Stimulated activated CD4-positive, alpha-beta T cell treated with anti-CD3 and anti-CD28 coated beads, Interleukin-15, amount 100 ng/mL, for 48 hours (primary cell): ENCODE measurements at places on chromosomes 5 and 9.

DNA sequence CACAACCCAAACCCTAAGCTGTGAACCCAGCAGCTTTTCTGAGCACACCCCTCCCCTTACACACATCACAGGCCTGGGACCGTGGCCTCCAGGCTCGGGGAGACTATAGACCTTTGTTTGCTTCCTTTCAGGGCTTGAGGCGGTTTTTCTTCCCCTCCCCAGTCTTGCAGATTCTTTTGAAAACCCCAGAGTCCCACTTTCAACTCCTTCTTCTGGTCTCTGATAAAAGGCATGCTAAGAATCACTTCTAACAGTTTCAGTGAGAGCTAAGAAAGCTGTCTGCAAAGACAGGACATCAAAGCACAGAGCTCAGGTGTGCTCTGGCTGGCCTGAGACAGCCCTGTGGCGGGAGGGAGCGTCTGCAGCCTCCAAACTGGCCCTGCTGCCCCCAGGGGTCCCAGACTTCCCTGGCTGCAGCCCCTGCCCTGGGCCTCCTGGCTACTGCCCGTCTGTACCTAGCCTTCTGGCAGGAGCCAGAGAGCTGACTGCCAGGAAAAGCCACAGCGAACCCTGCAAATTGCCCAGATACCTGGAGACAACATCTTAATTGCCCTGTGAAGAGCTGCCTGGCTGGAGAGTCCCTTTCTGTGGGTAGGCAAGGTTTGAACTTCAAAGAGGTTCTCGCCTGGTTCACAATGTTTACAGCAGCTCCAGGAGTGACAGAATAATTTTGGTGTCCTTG lies 138.9 kb downstream of the GADD45G start:
- no peak for DNase-seq

DNA sequence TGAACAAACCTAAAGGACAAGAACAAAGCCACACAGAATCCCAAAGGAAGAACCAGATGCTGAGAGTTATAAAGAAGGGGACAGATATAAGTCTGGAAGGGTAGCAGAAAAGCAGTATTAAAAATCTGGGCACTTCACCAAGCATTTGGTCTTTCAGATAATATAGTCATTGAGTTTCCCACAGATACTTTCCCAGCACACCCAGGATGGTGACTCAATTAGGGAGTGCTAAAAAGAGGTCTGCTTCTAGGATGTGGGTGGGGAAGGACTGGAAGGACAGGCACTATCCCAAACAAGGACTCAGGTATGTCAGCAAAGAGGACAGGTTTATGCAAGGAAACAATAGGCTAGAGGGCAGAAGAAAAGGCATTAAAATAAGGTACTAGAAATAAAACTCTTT lies 59.3 kb downstream of the DIAPH1 start:
- DNase-seq: no peak

DNA sequence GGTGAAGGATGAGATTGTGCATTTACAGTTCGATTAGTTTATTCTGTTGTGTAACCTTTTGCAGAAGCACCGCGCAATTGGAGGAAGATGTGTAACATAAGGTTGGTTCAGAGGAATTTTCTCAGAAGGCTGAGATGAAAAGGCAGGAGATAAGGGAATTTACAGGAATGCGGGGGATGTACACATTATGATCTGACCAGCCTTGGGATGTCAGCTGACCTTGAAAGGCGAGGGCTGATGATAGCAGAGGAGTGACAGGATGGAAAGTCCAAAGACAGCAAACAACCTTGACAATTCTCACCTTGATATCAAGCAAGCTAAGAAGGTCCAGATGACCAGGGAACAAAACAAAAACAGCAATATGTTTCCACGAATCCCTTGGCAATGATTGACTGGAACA lies 88.8 kb downstream of the OTULIN start:
- no peak for DNase-seq

GRCh38 chr5:173333925-173334661 lies 5.9 kb upstream of the STC2 start:
- no peak for DNase-seq

GRCh38 chr9:134553996-134554372 lies 87.6 kb upstream of the COL5A1 start:
- DNase-seq: no peak

DNA sequence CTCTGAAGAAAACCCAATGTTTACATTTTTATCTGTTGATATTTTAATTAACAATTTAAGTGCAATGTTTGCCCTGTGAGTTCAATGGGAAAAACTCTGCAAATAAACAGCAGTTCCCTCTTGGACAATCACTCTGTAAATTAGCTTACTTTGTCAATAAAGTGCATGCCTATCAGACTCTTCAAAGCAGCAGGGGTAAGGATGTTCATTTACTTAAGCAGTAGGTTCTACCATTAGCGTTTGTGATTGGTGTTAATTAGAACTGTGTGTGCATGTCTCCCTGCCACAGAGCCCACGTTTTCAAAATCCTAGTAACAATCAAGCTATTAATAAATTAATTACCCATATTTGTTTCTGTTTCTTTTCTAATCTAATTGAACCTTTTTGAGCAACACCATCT lies 1921.6 kb upstream of the WWC1 start:
- DNase-seq: no peak

- no peak for DNase-seq
Observed at GRCh38 chr9:18971404-18971803, 61.6 kb downstream of the SAXO1 start.
